ENCODE measurements at places on chromosomes 11 and 22. TPM values are rescaled to one million over a fixed set of nuclear protein-coding genes. Genes with fewer than 3 reads are reported as not detected.

- no peak overlapping the region for H3K27ac ChIP-seq
- peak; percentile 7 for DNase-seq
- no peak overlapping the region for H3K4me3 ChIP-seq
- H3K4me1 ChIP-seq: no peaks in the 10 kb centered on the region
Measured at GRCh38 chr22:49760630-49761571, 66.8 kb downstream of the BRD1 start.

- DNase-seq: peak; percentile 96
- peaks cover 2% of the 10 kb centered on the region for H3K4me1 ChIP-seq
- H3K27ac ChIP-seq: peak overlapping the region; percentile 73
- H3K36me3 ChIP-seq: no peaks in the 10 kb centered on the region
- no peaks in the 10 kb centered on the region for H3K27me3 ChIP-seq
- peak overlapping the region; percentile 71 for H3K4me3 ChIP-seq
Measured at GRCh38 chr11:76782531-76783293, 444 bp upstream of the TSKU start.

The TRIM49 gene
- total RNA-seq: not detected

GRCh38 chr11:120149246-120149645 is 11.3 kb upstream of the TRIM29 start:
- DNase-seq: no peak
- H3K27ac ChIP-seq: no peak overlapping the region
- no peaks in the 10 kb centered on the region for H3K36me3 ChIP-seq
- no peaks in the 10 kb centered on the region for H3K27me3 ChIP-seq
- H3K4me3 ChIP-seq: no peak overlapping the region

The GLYAT gene
- 57.8 TPM for total RNA-seq

DNA sequence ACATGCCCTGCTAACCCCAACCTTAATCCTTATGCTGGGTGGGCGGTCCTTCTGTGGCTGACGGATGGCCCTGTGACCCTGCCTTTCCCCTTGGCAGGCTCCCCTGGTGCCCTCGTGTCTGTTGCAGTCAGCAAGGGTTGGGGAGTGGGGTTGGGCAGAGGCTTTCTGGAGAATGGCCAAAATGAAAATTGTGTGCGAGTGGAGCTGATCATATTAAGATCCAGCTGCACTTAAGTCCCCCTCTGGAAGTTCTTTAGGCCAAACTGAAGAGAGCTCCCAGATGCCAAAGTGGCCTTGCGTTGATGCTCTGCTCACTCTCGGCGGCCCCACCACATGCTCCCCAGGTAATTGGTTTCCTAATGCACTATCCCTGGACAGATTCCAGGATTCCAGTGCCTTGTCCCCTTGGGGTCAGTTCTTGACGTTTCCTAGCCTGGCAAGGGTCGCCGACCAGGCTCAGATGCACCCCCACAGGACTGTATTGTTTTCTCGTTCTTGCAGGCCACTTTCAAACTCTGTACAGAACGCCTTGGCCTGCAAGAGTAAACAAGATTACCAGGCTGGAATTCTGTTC is 16.4 kb upstream of the C11orf96 start:
- H3K27ac ChIP-seq: no peak overlapping the region
- no peaks in the 10 kb centered on the region for H3K27me3 ChIP-seq
- H3K36me3 ChIP-seq: peaks cover 8% of the 10 kb centered on the region
- H3K4me1 ChIP-seq: peaks cover 4% of the 10 kb centered on the region
- peak; percentile 49 for DNase-seq
- no peak overlapping the region for H3K4me3 ChIP-seq

The PGA5 gene
- 0.35 TPM for total RNA-seq

The ARHGAP20 gene
- 1.4 TPM for total RNA-seq

DNA sequence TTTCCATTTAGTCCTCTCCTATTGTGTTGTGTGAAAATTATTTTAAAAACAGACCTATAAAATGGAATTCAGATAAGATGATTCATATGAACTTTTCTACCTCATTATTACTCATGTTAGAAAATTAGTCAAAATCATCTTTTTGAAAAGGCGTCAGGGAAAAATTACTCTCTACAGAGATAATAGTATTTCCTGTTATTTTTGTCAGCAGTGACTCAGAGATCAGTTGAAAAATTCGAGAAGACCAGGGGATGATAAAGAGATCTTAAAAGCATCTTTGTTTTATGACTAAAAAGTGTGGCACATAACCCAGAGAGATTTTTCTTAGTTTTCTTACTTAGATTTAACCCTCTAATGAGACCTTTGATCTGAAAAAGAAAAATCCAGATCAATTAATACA is 157.9 kb upstream of the CARD18 start:
- no peak overlapping the region for H3K27ac ChIP-seq
- no peaks in the 10 kb centered on the region for H3K27me3 ChIP-seq
- no peaks in the 10 kb centered on the region for H3K36me3 ChIP-seq
- no peaks in the 10 kb centered on the region for H3K4me1 ChIP-seq

- no peaks in the 10 kb centered on the region for H3K27me3 ChIP-seq
- H3K4me1 ChIP-seq: no peaks in the 10 kb centered on the region
- no peak for DNase-seq
- no peaks in the 10 kb centered on the region for H3K36me3 ChIP-seq
- no peak overlapping the region for H3K4me3 ChIP-seq
Measured at GRCh38 chr11:1375955-1376258, 13.8 kb upstream of the BRSK2 start.

- H3K4me1 ChIP-seq: no peaks in the 10 kb centered on the region
- H3K27ac ChIP-seq: no peak overlapping the region
- no peaks in the 10 kb centered on the region for H3K27me3 ChIP-seq
- H3K4me3 ChIP-seq: no peak overlapping the region
Measured at GRCh38 chr11:116096272-116096995, 592.2 kb upstream of the CADM1 start.

- no peak overlapping the region for H3K27ac ChIP-seq
- no peaks in the 10 kb centered on the region for H3K27me3 ChIP-seq
Measured at GRCh38 chr11:60835534-60835846, 6.4 kb upstream of the CCDC86 start.

- no peak for DNase-seq
- no peak overlapping the region for H3K4me3 ChIP-seq
- H3K36me3 ChIP-seq: no peaks in the 10 kb centered on the region
- H3K27me3 ChIP-seq: no peaks in the 10 kb centered on the region
- H3K4me1 ChIP-seq: no peaks in the 10 kb centered on the region
- no peak overlapping the region for H3K27ac ChIP-seq
Measured at GRCh38 chr11:61994981-61995380, 27.5 kb upstream of the FTH1 start.

GRCh38 chr11:134786636-134787035 is 374.6 kb upstream of the B3GAT1 start:
- no peaks in the 10 kb centered on the region for H3K36me3 ChIP-seq
- H3K27me3 ChIP-seq: no peaks in the 10 kb centered on the region
- no peak for DNase-seq
- no peak overlapping the region for H3K27ac ChIP-seq
- no peak overlapping the region for H3K4me3 ChIP-seq

Measured in kidney (tissue), 22 donors.